Fibroblast of pulmonary artery (primary cell): ENCODE measurements at places on chromosomes 12 and 14.
A peak's percentile ranks its signal among the peaks of the same experiment; 100 is the strongest.

DNA sequence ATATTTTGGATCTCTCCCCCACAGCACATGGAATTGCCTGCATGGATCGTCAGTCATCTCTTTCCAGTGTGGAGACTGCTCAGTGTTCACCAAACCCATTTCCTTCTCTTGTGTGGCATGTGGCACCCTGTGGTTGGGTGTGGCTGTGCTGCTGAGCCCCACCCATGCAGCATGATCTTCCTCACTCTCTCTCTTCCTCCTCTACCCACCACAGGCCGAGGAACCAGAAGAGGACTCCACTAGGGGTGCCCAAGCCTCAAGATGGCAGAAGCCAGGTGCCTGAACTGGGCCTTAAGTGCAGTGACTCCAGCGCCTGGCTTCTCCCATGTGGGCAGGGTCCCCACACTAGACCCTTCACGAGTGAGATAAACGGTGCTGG is 66.8 kb upstream of the GPR68 start:
- no peak for DNase-seq

- peak; percentile 45 for DNase-seq
Observed at GRCh38 chr12:30694412-30695198, 1.1 kb downstream of the IPO8 start.

GRCh38 chr14:33934043-33934750 is 16.7 kb downstream of the EGLN3 start:
- DNase-seq = peak; percentile 62

GRCh38 chr14:35333264-35333730 is 41.1 kb downstream of the PSMA6 start:
- DNase-seq = no peak

DNA sequence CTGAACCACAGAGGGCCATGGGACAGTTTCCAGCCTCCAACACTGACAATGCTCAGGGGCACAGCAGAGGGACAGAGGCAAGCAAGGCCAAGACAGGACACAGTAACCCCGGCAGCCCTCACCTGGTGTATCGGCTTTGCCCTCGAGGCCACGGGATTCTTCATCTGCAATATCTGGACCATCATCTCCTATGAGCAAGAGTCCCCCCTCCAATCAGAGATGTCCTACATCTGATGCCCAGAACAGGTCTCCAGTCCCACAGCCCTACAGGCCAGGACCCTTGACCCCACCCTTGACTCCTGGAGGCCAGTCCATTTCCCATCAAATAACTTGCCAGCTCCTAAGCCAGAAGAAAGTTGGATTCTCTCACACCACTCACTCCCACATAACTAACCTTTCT is 17.4 kb downstream of the KMT2D start:
- no peak for DNase-seq

- no peak for DNase-seq
Observed at GRCh38 chr14:77607741-77608302, 8.6 kb downstream of the SPTLC2 start.

GRCh38 chr14:96951511-96951910 is 154.3 kb downstream of the VRK1 start:
- DNase-seq = no peak

GRCh38 chr12:105915997-105916759 is 222.6 kb downstream of the NUAK1 start:
- DNase-seq = no peak

DNA sequence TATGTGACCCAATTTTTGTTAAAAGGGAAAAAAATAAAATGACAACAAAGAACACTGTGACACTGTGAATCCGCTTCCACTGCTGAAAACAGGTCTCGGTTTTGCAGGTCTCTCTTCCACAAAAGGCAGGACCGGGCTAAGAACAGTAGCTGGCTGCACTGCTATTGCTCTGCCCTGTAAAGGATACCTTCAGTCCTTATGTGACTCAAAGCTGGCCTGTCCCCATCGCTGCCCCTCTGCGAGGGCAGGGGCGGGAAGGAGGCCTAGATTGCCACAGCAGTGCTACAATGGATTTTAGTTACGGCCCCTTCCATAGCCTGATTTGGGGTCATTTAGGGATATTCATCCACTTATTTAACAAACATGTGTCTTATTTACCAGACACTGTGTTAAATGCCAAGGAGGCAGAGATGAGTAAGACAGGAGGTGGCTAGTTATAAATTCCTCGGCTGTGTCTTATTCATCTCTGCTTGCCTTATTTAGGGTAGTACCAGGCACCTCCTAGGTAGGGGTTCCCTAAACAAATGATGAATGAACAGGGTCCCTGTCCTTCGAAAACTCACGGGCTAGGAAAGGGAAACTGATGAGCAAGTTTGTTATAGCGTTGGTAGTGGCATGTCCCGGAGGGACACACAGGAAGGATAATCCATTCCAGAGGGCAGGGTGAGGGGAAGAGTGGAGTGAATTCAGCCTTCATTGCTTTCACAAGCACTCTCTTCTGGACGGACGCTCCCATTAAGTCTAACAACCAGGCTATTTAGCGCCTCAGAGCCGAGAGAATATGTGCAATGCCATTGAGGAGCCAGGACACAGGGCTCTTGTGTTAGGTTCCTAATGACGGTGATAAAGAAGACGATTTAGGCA is 73.3 kb downstream of the EID3 start:
- DNase-seq = no peak

GRCh38 chr12:124436366-124436765 is 131.0 kb downstream of the NCOR2 start:
- no peak for DNase-seq
